ENCODE measurements at places on chromosomes 4 and X. TPM values are rescaled to one million over a fixed set of nuclear protein-coding genes. Genes with fewer than 3 reads are reported as not detected.

Gene TMSB15C
- total RNA-seq = not detected

Gene SMIM10L2A
- total RNA-seq = not detected

Gene RBM46
- not detected for total RNA-seq

Gene SLITRK4
- not detected for total RNA-seq

Gene ITIH6
- total RNA-seq = not detected

Gene SERPINA7
- 315 TPM for total RNA-seq

Gene PIGA
- total RNA-seq = 13.0 TPM

Gene TBC1D8B
- 11.6 TPM for total RNA-seq

Gene TLR2
- total RNA-seq = 0.73 TPM

Gene SSX3
- not detected for total RNA-seq

Measured in HepG2 (cell line).